Activated CD4-positive, alpha-beta T cell treated with anti-CD3 and anti-CD28 coated beads for 1 hour (primary cell): ENCODE measurements at places on chromosomes 2 and 18.

DNA sequence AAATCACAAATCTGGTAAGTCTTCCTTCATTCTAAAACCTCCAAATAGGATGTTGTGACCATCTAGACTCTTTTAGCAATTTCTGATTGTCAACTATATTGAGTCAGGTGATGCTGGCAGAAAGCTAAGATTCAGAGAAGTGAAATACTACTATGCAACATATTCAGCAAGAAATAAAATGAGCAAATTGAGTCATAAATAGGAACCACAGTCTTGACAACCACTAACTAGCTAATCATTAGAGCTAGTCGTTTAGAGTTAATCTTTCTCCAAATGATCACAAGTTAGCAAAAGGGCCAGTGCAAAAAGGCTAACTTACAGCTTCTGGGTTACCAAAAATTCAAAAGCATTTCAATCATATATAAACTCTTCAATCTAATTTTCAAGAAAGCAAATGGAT is 54.5 kb downstream of the ROCK1 start:
- DNase-seq: no peak

DNA sequence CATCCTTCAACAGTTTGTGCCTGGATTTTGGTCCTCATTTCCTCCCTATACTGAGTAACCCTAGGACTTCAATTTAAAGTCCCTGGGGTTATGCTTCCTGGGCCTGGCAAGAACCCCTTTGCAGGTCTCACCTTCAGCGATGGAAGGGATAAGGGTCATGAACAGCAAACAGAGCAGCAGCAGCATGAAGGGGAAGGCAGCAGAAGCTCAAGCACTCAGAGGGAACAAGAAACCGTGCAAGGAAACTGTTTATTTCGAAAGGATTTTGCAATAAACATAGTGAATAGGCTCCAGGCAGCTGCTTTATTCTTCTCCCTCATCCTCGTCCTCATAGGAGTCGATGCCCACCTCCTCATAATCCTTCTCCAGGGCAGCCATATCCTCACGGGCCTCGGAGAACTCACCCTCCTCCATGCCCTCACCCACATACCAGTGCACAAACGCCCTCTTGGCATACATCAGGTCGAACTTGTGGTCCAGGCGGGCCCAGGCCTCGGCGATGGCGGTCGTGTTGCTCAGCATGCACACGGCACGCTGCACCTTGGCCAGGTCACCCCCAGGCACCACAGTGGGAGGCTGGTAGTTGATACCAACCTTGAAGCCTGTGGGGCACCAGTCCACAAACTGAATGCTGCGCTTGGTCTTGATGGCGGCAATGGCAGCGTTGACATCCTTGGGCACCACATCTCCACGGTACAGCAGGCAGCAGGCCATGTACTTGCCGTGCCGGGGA is 2.8 kb upstream of the TUBA4B start:
- no peak for DNase-seq

- no peak for DNase-seq
Measured at GRCh38 chr2:73825408-73825807, 3.4 kb upstream of the STAMBP start.

- no peak for DNase-seq
Measured at GRCh38 chr18:34048423-34048822, 176.3 kb downstream of the NOL4 start.

DNA sequence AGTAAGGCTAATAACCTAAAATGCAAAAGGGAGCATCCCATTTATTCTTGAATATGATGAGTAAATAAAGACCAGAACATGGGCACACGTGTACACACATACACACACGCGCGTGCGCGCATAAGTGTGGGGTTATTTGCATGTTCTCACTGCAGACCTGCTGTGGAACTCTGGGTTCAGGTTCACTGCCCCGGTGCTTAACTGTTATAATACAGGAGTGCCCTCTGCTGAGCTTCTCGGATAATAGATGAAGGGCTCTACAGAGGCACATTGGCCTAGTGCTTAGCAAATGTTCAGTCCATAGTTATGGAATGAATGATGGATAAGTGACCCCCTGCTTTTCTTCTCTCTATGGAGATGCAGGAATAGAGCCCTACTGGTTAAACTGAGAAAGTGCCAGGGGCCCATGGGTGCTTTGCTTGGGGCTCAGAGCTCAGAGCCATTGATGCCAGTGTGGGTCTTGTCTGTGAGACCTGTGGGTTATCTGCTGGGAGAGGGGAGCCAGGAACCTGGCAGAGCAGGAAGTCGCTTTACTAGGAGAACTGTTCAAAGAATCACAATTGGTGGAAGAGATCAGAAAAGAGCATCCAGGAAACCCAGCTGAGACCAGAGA is 3.6 kb upstream of the ARL4C start:
- peak; percentile 65 for DNase-seq

- DNase-seq: no peak
Measured at GRCh38 chr2:163370169-163370886, 365.5 kb downstream of the FIGN start.

DNA sequence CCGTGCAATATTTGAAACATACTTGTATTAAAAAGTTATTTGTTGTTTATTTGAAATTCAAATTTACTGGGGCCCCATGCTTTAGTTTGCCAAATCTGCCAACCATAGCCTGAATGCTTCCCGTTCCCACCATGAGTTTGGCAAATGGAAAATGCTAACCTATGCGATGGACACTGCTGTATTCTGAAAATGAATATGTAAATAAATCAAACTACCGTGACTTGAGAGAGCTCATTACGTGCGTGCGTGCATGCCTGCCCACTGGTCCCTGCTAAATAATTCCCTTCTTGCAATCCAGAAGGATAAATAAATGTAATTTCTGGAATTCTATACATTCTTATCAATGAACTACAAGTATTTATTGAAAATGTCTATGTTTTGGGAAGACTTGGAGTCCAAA is 3.2 kb downstream of the BOD1L2 start:
- DNase-seq: no peak

GRCh38 chr2:33208400-33208799 is 261.6 kb downstream of the LTBP1 start:
- no peak for DNase-seq

DNA sequence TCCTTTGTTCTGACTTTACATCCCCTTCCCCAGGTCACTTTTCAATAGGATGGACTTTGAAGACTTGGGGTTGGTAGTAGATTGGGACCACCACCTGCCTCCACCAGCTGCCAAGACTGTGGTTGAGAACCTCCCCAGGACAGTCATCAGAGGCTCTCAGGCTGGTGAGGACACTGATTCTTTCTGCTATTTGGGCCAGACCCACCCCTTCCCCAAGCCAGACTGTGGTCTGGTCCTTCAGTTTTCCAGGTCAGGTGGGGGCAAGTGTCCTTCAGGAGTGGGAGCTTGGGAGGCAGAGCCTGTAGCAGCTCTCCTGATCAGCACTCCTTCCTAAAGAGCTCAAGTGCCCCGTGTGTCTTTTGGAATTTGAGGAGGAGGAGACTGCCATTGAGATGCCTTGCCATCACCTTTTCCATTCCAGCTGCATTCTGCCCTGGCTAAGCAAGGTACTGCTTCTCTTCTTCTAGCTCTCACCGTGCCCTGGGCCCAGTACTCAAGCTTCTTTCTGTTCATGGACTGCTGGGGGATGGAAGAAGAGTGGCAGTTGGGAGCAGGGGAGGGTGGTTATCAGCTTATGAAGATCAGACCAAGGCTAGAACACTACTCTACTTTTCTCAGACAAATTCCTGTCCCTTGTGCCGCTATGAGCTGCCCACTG is 1.1 kb downstream of the RNF181 start:
- DNase-seq: no peak

DNA sequence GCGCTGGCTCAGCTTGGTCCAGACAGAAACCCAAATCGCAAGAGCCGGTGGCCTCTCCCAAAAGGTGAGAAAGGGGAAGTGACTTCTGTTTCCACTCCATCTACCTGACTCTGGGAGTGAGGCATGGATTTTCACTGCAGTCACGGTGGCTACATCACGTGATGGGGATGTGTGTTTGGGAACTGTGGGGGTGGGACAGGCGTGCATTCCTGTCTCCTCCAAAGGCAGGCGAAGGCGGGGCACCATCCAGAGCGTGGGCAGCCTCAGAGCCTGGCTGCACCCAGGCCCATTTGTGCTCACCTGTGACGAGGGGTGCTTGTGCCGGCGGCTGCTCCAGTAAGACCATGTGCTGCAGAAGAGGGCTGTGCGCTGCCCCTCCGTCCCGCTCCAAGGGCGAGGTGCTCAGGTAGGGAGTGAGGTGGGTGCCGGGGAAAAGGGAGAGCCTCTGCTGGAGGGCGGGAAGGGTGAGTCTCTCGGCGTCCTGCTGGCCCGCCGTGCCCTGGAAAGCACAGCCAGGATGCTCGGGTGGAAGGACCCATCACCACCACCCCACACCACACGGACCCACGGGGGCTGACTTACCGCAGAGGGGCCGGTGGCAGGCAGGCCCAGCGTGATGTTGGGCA is 266.8 kb downstream of the HDAC4 start:
- DNase-seq: no peak

DNA sequence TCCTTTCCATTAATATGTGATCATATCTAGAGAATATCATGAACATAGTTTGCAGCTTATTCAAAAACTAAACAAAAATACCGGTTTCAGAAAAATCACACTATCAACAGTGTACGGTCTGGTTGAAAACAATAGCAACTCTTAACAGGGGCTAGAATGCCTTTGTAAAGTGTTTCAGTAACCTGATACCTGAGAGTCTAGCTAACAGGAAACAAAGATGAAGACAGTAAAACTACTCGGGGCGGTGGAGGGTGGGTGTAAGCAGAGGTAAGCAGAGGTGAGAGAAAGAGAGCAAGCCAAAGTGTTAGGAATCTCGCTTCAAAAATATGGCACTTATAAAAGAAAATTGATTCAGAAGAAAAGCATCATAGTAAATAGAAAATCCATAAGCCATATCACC is 109.0 kb upstream of the RGPD4 start:
- DNase-seq: no peak

- no peak for DNase-seq
Measured at GRCh38 chr18:6857300-6857699, 127.8 kb downstream of the ARHGAP28 start.

GRCh38 chr2:96928277-96928781 is 58.1 kb downstream of the FAM178B start:
- DNase-seq: no peak
